ENCODE measurements at places on chromosomes 6 and 20. TPM values are rescaled to one million over a fixed set of nuclear protein-coding genes. Genes with fewer than 3 reads are reported as not detected.

- DNase-seq, result no peak
Observed at GRCh38 chr20:50848846-50849673, 54.2 kb downstream of the BCAS4 start.

- DNase-seq, result no peak
Observed at GRCh38 chr6:87718662-87719433, 16.8 kb upstream of the AKIRIN2 start.

PRR18 gene
- 1.1 TPM for total RNA-seq

GSTA4 gene
- total RNA-seq, result 16.2 TPM

NFATC2 gene
- total RNA-seq, result 3.5 TPM

DNA sequence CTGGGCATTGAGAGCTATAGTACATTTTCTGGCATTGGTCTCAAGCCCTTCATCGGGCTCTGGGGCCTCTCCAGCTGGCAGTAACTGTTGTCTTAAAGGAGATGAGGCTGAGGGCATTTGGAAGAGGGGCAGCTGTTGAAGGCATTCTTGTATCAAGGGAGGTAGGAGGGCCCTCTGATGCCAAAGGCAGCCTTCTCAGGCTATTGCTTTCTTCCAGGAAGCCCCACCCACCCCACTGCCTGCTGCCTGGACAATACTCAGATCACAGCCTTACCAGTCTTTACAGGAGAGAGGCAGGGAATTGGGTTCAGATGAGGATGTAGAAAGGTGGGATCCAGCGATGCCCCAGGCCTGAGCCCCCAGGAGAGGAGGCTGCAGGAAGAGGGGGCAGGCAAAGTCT is 46.0 kb downstream of the CPXM1 start:
- no peak for DNase-seq

DNA sequence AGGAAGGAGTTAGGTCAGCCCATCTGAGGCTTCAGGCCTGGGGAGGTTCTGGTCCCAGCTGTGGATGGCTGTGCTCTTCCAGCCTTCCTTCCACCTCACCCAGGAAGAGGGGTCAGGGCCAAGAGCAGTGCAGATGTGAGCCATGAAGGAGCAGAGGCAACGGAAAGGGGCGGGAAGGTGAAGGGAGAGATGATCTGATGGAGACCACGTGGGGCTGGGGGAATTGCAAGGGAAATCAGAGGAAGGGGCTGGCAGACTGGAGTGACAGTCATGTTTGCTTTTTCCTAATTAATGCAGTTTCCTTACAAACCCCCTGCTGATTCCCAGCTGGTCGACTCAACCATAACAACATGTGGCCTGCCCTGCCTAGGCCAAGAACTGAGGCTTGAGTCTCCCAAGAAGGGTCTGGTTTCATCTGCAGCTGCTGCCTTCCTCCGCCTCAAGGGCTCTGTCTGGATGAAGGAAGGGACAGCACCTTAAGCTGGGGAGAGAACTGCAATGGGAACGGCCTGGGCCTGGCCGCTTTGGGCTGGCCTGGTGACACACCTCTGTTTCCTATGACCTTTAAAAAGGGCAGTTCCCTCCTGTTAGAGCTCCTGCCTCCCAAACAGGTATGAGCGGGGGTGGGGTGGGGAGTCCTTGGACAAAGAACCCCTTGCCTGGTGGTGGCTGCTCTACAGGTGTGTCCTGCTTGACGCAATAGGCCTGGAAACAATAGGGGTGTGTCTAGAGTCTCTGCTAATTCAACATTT is 7.8 kb upstream of the MRPS18A start:
- DNase-seq, result no peak

DYNLRB1 gene
- total RNA-seq, result 96.8 TPM

DNA sequence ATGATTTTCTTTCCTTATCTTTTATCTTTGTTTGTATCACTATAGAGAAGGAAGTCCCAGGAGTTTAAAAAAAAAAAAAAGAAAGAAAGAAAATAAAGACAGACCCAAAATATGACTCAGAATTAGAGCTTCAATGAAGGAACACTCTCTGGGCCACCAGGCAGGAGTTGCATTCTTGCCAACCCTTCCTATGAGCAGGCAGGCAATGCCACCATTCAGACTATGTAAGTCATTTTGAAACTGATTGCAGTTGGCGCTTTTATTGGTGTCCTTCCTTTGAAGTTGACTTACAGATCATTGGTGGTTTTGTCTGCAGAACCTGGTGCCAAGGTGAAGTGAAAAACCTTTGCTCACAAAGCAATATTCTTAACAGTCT is 50.3 kb downstream of the MYB start:
- DNase-seq, result no peak

DEFB116 gene
- not detected for total RNA-seq

GRCh38 chr20:22985239-22985778 is 49.8 kb upstream of the SSTR4 start:
- DNase-seq, result no peak

GRCh38 chr6:166285233-166285632 is 23.0 kb downstream of the PRR18 start:
- no peak for DNase-seq

DNA sequence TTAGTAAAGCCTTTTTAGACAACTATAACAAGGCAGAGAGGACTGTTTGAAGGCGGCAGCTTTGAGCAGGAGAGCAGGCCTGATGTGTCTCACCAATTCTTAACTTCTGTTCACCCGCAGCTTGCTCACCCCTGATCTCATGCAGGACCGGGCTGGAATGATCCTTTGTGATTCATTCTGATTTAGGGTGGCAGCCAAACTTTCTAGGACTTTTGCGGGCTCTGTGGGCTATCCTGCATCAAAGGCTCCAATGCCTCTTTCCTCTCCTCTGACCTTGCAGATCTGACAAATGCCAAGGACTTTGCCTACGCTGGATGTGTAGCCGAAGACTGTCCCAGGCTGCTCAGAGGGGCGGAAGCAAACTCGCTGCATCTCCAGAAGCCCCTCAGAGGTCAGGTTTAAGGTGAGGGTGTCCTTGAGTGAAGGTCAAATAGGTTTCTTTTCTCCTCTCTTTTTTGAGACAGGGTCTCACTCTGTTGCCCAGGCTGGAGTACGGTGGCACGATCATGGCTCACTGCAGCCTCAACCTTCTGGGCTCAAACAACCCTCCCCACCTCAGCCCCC is 72.3 kb downstream of the VEGFA start:
- no peak for DNase-seq

DNA sequence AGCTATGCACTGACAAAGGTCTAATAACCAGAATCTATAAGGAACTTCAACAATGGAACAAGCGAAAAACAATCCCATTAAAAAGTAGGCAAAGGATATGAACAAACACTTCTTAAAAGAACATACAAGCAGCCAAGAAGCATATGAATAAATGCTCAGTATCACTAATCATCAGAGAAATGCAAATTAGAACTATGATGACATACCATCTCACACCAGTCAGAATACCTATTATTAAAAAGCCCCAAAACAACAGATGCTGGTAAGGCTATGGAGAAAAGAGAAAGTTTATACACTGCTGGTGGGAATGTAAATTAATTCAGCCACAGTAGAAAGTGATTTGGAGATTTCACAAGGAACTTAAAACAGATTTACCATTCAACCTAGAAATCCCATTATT is 211.8 kb downstream of the EDN1 start:
- DNase-seq, result no peak

DNA sequence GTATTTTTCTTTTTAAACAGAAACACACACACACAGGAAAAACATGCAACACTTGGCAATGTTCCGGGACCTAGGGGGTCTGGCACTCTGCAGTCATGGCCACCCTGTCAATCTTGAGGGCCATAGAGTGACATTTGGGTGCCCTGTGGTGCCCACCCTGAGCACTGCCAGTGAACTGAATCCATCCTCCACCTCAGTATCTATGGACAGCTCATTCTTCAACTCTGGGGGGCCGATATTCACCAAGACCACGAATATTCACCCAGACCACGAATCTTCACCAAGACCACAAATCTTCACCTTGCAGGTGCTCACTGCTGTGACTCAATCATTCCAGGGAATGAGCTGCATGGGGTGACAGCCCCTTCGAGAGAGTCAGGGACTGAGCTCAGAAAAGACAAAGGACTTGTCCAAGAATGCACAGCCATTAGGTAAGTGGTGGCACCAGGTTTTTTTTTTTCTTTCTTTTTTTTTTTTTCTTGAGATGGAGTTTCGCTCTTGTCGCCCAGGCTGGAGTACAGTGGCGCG is 19.1 kb downstream of the SNAI1 start:
- no peak for DNase-seq

DNA sequence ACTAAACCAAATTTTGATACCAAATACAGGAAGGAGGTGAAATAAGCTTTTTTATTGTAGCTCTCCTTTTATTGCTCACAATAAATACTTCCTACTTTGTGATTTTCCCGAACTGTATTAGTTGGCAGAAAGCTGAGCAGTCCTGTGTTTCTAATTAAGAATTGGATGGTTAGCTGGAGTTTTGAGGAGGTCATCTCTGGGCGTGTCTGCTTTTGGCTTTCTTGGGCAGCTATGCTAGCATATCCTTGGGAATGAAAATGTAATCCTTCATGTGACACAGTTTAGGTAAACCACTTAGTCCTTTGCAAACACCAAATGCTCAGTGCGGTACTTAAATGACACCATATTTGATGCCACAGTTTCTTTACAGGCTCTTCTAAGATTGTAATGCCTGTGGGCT is 67.5 kb downstream of the MTHFD1L start:
- DNase-seq, result no peak

GRCh38 chr20:18363708-18364107 is 75.4 kb downstream of the ZNF133 start:
- DNase-seq, result no peak

DNA sequence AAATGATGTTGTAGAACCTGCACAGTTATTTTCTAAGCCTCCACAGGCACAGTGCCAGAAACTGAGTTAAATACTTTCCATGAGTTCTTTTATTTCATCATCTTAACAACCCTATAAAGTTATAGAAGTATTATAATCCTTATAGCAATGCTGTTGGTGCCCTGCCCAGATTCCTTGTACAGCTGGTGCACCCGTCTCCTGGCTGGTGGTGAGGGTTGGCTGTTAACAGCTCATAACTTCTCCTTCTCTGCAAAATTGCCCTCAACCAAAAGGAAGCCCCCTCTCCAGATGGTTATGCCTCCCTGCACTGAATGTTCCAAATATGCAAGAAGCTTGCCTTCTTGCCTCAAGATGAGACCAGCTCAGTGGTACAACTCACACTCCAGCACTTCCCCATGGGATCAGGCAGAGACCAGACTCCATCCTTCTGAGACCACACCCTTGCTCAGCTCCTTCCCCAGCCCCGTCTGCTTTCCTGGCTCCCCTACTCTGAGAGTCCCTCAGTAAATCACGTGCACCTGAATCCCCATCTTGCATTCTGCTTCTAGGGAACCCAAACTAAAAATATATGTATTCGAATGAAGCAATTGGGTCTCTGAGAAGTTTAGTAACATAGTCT is 304.4 kb upstream of the PLCB4 start:
- no peak for DNase-seq

GRCh38 chr6:157093536-157093935 is 229.8 kb downstream of the TMEM242 start:
- no peak for DNase-seq

DNA sequence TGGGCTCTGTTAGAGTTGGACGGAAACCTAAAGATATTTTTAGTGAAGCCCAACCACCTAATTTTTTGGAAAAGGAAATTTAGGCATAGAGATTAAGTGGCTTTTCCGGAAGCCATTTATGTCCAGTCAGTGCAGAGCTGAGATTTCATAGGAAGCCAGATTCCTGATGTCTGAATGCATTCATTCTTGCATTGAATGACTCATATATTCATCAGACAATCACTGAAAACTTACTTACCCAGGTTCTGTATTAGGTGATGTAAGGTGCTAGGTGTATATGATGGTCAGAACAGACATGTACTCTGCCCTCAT is 4.1 kb downstream of the SH3BGRL2 start:
- no peak for DNase-seq

- DNase-seq, result no peak
Observed at GRCh38 chr20:8851446-8851845, 217.4 kb upstream of the PLCB4 start.

GSTA3 gene
- not detected for total RNA-seq

DNA sequence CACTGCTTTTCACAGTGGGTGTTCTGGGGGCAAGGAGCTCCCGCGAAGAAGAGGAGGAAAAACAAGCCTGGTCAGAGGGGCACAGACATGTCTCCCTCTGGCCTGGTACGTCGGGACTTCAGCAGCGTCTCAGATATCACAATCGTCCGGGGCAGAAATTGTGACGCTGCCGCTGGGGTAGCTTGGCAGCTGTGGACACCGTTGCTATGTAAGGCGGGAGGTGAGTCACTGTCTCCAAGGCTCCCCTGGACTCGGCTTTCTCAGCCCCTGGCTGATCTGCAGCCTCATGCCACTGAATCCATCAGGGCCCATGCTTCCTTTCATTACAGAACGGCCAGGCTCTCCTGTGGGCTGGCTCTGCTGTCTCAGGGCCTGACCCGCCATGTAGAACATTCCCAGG is 98.7 kb downstream of the SULF2 start:
- no peak for DNase-seq

ETV7 gene
- not detected for total RNA-seq

MRPL18 gene
- total RNA-seq, result 31.0 TPM

DNA sequence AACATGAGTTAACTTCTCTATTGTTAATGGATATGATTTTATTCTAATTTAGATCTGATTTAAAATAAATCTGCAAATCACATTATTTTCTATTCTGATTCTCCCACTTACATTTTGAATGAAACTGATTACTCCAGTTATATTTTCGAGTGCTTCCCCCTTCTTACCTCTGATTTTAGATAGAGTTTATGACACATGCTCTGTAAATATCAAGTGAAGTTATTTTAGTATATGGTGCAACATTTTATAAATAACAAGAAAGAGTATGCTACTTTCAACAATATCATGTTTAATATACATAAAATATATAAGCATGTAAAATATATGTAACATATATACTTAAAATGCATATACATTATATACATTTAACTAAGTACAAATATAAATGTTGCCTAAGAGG is 38.9 kb downstream of the PLCB1 start:
- no peak for DNase-seq

DNA sequence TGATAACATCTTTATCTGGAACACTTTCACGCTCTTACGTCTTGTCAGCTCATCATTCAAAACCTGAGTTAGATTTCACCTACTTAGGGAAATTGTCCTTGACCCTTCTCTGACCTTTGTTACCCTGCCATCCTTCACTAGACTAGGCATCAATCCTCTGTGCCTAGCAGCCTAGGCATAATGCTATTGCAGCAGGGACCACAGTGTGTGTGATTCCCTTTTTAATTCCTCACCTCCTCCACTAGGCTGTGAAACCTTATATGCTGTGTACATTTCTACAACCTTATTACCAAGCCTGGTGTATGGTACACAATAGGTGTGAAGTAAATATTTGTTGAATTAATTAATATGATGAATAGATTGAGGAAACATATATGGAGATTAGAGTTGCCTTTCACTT is 66.7 kb upstream of the DEFB112 start:
- DNase-seq, result no peak

- DNase-seq, result no peak
Observed at GRCh38 chr6:41327177-41327576, 8.2 kb upstream of the NCR2 start.

POPDC3 gene
- 5.2 TPM for total RNA-seq

GRCh38 chr20:19826179-19826914 is 68.3 kb downstream of the RIN2 start:
- DNase-seq, result no peak
